ENCODE measurements at places on chromosomes 16 and 17. TPM values are rescaled to one million over a fixed set of nuclear protein-coding genes. Genes with fewer than 3 reads are reported as not detected.

GRCh38 chr17:82228278-82228841, 482 bp upstream of the SLC16A3 start:
- H3K36me3 ChIP-seq: no peaks in the 10 kb centered on the region
- peaks cover 10% of the 10 kb centered on the region for H3K4me1 ChIP-seq
- no peaks in the 10 kb centered on the region for H3K27me3 ChIP-seq
- peak overlapping the region; percentile 88 for H3K27ac ChIP-seq

DNA sequence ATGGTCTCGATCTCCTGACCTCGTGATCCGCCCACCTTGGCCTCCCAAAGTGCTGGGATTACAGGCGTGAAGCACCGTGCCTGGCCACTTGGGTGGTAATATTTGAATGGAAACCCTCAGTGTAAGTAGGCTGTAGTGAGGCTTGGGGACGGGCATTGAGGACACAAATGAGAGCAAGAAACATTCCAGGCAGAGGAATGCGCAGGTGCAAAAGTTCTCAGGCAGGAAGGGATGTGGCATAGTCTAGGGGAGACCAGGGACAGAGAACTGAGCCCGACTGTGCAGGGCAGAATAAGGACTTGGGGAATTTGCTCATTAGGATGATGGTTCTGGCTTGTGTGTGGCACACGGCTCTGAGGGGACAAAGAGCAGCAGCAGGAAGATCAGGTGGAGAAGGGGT, 54.8 kb downstream of the GRB2 start:
- no peaks in the 10 kb centered on the region for H3K27me3 ChIP-seq
- peaks cover 5% of the 10 kb centered on the region for H3K36me3 ChIP-seq
- DNase-seq: no peak
- peak overlapping the region; percentile 83 for H3K27ac ChIP-seq
- peak overlapping the region; percentile 36 for H3K4me3 ChIP-seq

DNA sequence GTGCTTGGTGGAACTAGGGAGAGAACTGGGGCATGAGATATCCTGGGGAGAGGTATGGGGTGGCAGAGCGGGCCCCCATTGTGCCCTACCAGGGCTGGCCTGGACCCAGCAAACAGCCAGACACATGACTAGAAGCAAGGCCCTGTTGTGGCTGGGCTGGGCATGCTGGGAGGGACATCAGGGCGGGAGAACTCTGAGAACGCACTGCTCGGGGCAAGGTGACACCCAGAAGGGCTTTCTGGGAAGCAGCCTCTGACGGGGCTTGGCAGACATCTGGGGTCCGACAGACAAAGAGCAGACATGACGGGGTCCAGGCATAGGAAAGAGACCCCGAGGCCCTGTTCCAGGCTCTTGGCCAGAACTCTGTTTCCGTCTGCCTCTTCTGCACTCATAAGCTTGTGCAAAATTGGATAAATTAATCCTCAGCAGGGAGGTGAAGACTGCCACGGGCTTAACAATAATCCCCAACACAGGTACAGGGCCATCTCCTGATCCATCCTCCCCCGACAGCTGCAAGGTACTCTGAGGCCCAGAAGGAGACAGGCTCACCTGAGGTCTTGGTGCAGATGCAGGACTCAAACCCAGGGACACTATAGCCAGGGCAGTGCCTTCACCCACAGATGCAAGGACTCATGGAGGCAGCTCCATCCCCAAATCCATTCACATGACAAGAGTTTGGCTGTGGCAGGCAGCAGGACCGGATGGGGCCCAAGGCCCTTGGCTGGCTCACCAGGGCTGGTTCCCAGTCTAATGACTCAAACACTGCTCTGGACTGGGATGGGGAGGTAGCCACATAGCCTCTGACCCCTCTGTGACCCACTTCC, 5.4 kb downstream of the SREBF1 start:
- H3K27ac ChIP-seq: no peak overlapping the region
- no peak for DNase-seq
- peaks cover 2% of the 10 kb centered on the region for H3K36me3 ChIP-seq
- H3K4me3 ChIP-seq: no peak overlapping the region

DNA sequence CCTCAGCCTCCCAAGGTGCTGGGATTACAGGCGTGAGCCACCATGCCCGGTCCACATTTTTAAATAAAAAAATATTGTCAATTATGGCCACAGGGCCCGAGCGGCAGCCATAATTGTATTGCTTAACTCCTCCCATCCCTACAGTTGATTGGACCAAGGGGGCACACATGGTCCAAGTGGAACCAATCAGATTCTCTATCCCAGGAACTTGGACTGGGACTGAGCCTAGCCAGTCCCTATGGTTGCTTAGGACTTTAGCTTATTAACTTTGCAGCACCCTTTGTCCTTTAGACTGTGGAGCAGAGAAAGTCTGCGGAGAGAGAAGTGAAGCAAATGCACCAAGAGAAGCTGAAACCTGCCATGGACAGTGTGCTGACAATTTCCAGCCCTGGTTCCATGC, 5.5 kb upstream of the RDM1 start:
- no peak for DNase-seq
- no peak overlapping the region for H3K4me3 ChIP-seq
- no peaks in the 10 kb centered on the region for H3K36me3 ChIP-seq
- peaks cover 20% of the 10 kb centered on the region for H3K27me3 ChIP-seq

GRCh38 chr17:63407741-63408330, 38.3 kb downstream of the CYB561 start:
- no peak overlapping the region for H3K27ac ChIP-seq
- H3K36me3 ChIP-seq: peaks cover 4% of the 10 kb centered on the region
- H3K4me3 ChIP-seq: peak overlapping the region; percentile 25
- H3K27me3 ChIP-seq: no peaks in the 10 kb centered on the region
- DNase-seq: no peak

DNA sequence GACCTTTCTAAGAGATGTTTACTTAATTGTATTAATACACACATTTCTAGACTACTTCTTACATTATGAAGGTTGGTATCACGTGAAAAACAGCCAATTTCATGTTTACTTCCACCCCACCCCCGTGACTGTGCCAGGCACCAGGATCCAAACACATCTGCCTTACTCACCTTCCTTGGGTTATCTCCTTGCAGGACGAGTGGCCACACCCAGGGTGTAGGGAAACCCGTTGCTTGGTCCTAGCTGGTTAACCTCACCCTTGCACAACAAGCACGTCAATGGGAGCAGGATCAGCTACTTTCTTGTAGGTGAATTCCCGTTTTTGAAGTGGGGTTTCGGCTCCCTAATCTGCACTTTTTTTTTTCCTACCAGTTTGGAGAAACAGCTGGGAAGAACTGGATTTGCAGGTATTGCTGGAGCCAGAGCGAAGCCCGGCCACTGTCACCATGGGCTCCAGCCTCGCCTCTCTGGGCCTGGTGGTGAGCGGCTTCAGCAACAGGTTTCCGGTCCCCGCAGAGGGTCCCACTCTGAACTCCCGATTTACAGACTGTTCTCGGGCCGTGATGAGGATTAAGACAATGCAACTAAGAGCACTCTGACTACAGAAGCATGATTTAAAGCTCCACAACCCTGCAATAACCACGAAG, 2.1 kb upstream of the UBB start:
- H3K4me1 ChIP-seq: peaks cover 27% of the 10 kb centered on the region
- no peak overlapping the region for H3K27ac ChIP-seq
- DNase-seq: no peak
- H3K36me3 ChIP-seq: peaks cover 7% of the 10 kb centered on the region
- H3K27me3 ChIP-seq: no peaks in the 10 kb centered on the region
- H3K4me3 ChIP-seq: no peak overlapping the region

DNA sequence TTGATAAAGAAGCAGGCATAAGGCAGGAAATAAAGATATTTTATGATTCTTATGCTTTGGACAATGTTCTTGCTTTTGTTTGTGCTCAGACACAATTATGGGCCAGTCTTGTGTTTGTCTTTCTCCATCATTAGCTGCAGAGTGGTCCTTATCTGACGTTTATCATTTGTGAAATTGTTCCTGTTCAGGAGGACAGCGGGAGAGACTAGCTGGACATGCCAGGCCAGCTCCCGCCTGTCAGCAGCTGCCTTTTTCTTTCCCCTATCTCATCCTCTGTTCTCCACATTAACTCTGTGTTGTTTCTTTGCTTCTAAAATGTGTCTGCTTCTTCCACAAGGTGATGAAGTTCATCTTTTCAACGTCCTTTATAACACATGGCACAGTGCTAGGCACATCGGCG, 333.5 kb downstream of the NPIPA8 start:
- DNase-seq: no peak
- no peak overlapping the region for H3K27ac ChIP-seq
- H3K36me3 ChIP-seq: peaks cover 2% of the 10 kb centered on the region

GRCh38 chr17:50042211-50042610, 13.7 kb upstream of the ITGA3 start:
- DNase-seq: no peak
- no peaks in the 10 kb centered on the region for H3K4me1 ChIP-seq
- no peak overlapping the region for H3K27ac ChIP-seq

Gene GDPD1
- total RNA-seq: 2.7 TPM

DNA sequence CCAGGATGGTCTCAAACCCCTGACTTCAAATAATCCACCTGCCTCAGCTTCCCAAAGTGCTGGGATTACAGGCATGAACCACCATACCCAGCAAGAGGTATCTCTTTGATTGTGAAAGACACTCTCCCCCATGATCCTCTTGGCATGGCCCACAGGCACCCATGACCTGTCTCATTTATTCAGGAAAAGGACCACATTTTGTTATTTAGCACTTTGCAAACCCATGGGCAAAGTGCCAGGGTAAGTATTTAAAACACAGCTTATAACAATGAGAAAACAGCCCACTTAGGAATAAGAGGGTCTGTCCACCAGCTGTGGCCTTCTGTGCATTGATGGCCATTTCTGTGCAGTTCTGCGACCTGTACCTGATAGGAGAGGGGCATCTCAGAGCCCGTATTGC, 12.8 kb upstream of the AKTIP start:
- no peak for DNase-seq
- H3K27ac ChIP-seq: no peak overlapping the region
- peaks cover 51% of the 10 kb centered on the region for H3K4me1 ChIP-seq

DNA sequence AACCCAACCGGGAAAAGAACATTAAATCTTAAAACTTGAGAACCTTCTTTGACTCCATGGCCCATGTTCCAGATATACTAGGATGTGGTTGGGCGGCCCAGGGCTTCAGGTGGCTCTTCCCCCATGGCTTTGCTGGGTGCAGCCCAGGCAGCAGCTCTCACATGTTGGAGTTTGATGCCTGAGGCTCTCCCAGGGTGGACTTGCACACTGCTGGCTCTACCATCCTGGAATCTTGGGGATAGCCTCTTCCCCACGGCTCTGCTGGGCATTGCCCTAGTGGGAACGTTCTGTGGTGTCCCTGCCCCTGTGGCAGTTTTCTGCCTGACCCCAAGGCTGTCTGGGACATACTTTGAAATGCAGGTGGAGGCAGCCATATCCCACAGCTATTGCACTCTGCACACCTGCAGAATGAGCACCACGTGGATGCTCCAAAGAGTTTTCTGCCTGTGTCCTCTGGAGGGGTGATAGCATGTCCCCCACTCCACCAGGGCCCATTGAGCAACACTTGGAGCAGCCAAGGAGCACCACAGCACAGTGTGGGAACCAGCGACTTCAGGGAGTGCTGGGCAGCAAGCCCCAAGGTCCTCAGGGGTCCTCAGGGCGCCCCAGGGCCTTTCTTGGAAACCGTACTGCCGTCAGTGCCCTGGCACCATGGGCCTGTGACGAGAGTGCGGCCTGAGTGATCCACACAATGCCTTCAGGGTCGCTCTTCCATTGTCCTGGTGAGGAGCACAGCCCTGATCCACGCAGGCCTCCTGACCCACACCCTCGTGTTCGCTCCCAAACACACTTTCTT, 70.8 kb downstream of the GOSR1 start:
- no peaks in the 10 kb centered on the region for H3K27me3 ChIP-seq
- H3K4me1 ChIP-seq: peaks cover 7% of the 10 kb centered on the region
- no peak overlapping the region for H3K27ac ChIP-seq
- H3K4me3 ChIP-seq: no peak overlapping the region

DNA sequence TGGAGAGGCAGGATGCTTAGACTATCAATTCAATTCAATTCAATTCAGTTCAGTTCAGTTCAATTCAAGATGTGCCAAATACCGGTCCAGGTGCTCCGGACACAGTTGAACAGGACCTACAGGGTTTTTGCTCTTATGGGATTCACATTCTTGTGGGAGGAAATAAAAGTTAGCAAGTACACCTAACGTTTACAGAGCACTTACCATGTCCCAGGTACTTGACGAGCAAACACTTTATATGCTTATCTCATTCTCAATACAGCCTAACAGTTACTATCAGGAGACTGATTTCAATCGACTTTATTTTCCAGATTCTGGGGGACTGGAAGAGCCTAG, 467 bp upstream of the GDE1 start:
- peaks cover 49% of the 10 kb centered on the region for H3K4me1 ChIP-seq
- H3K27ac ChIP-seq: peak overlapping the region; percentile 97
- H3K36me3 ChIP-seq: peaks cover 3% of the 10 kb centered on the region
- H3K4me3 ChIP-seq: peak overlapping the region; percentile 100

GRCh38 chr17:80043963-80044362, 7.5 kb downstream of the CCDC40 start:
- H3K27me3 ChIP-seq: peaks cover 4% of the 10 kb centered on the region
- H3K36me3 ChIP-seq: peaks cover 3% of the 10 kb centered on the region
- no peak overlapping the region for H3K4me3 ChIP-seq
- peaks cover 2% of the 10 kb centered on the region for H3K4me1 ChIP-seq

GRCh38 chr17:44794851-44795413, 35.2 kb downstream of the GJC1 start:
- DNase-seq: no peak
- no peak overlapping the region for H3K27ac ChIP-seq
- no peaks in the 10 kb centered on the region for H3K36me3 ChIP-seq
- peaks cover 15% of the 10 kb centered on the region for H3K27me3 ChIP-seq
- peaks cover 2% of the 10 kb centered on the region for H3K4me1 ChIP-seq

DNA sequence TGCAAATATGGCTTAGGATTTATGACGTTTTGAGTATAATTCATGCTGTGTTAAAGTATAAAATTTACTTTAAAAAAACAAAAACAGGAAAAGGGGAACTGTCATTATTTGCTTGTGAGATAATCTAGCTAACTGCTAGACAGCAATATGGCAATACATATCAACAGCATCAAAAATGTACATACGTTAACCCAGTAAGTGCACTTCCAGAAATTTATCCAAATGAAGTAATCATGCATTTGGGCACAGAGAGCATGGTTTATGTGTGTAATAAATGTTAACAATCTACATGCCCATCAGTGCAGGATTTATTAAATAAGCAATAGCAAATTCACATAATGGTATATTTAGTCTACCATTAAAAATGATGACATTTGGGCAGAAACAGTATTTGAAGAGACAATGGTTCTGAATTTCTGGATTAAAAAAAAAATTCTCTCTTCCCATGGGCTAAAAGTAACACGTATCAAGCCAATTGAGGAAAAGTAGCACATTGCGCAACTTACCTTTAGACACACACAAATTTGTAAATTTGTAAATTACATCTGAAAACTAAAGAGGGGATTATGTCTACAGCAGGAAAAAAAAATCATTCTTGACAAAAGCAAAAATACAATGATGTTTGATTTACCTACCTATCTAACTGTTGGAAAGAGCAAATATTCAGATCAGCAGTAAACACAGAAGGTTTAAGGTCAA, 80.2 kb downstream of the CACNG1 start:
- H3K36me3 ChIP-seq: peaks cover 6% of the 10 kb centered on the region
- DNase-seq: no peak
- no peak overlapping the region for H3K4me3 ChIP-seq
- no peaks in the 10 kb centered on the region for H3K27me3 ChIP-seq

Gene MCRIP1
- total RNA-seq: 50.3 TPM

GRCh38 chr17:11506635-11507034, 91.6 kb upstream of the DNAH9 start:
- no peaks in the 10 kb centered on the region for H3K27me3 ChIP-seq
- H3K36me3 ChIP-seq: no peaks in the 10 kb centered on the region
- no peak overlapping the region for H3K4me3 ChIP-seq
- no peak overlapping the region for H3K27ac ChIP-seq
- no peak for DNase-seq

GRCh38 chr17:62630365-62631085, 3.1 kb downstream of the MRC2 start:
- no peak overlapping the region for H3K4me3 ChIP-seq
- H3K27ac ChIP-seq: no peak overlapping the region
- peaks cover 16% of the 10 kb centered on the region for H3K4me1 ChIP-seq
- peaks cover 40% of the 10 kb centered on the region for H3K27me3 ChIP-seq
- H3K36me3 ChIP-seq: peaks cover 4% of the 10 kb centered on the region
- no peak for DNase-seq

Gene OR3A3
- not detected for total RNA-seq

All from T-helper 17 cell (primary cell).